ENCODE measurements at places on chromosomes 16 and 17. TPM values are rescaled to one million over a fixed set of nuclear protein-coding genes. Genes with fewer than 3 reads are reported as not detected.

The WNT9B gene
- total RNA-seq = not detected

The C1QTNF8 gene
- not detected for total RNA-seq

The AOC3 gene
- total RNA-seq = 15.5 TPM

DNA sequence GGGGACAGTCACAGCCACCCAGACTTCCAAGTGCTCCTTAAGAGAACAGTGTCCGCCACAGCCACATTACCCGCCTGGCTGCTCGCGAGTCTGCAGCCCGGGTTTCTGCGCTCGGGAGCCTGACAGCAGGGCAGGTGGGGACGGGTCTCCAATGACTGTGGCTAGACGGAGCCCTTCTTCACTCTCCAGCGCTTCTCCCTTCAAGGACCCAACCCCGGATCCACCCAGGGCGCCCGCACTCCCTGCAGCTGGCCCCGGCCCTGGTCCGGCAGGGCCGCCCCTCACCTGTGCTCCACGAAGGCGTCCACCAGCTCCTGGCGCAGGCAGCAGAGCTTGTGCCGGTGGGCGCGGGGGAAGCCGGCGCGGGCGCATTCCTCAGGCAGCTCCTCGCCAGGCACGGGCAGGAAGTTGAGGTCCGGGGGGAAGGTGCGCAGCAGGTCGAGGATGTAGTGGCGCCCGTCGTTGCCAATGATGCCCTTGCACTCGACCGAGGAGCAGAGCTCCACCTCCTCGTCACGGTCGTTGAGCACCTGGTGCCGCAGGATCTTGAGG lies 13.9 kb downstream of the CLUH start:
- DNase-seq = peak; percentile 90

DNA sequence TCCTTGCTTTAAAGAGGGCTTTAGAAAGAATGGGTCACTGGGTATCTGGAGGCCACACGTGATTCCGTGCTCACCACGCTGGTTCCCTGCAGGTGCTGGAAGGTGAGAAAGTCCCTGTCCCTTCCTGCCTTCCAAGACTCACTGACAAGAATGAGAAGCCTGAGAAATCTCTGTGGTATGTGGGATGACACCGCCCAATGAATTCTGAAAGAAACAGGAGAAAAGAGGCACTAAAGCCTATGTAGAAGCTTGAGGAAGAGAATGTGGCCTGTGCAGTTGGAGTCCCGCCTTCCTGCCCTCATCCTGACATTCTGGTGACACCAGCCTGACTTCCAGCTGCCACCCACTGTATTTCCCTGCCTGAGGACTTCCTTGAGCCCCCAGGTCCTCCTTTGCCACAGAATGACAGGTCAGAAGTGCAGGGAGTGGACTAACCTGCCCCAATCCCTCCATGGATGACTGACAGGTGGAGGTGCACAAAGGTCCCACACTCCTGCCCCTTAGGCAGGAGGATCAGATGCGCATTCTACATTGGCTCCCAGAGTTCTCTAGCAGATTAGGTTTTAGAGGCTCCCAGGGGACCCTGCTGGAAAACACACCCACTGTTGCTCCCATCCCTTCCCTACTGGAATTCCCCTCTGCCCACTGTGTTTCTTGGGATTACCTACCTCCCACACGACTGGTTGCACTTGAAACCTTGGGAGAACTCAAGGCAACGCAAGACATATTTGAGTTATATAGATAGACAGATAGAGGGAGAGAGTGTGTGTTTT lies 38.6 kb upstream of the TENT4B start:
- DNase-seq = no peak

DNA sequence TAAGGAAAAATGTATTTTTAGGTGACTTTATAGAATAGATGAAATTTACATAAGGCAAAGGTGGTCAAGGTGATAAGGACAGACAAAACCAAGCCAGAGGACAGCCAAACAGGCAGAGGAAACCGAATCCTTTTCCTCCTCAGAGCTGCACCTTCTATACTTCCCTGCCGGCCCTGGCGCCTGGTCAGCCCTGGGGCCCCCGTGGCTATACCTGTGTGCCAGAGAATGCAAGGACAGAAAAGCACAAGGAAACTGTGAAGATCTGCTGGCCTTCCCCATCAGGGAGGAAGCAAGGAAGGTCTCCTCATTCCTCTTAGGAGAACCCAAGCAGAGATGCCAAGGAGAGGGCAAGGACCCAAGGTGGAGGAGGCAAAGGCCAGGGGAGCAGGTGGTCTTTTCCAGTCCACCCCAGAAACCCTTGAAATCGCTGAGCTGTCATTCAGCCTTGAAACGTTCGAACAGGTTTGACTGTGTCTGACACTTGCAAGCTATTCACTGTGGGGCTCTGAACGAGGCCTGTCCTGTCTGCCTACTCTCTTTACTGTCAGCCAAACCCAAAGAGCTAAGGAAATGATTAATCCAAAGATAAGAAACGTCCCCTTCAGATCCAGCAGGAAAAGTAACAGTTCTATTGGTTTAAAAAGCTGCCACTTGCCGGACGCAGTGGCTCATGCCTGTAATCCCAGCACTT lies 114.4 kb downstream of the XYLT1 start:
- DNase-seq = no peak

DNA sequence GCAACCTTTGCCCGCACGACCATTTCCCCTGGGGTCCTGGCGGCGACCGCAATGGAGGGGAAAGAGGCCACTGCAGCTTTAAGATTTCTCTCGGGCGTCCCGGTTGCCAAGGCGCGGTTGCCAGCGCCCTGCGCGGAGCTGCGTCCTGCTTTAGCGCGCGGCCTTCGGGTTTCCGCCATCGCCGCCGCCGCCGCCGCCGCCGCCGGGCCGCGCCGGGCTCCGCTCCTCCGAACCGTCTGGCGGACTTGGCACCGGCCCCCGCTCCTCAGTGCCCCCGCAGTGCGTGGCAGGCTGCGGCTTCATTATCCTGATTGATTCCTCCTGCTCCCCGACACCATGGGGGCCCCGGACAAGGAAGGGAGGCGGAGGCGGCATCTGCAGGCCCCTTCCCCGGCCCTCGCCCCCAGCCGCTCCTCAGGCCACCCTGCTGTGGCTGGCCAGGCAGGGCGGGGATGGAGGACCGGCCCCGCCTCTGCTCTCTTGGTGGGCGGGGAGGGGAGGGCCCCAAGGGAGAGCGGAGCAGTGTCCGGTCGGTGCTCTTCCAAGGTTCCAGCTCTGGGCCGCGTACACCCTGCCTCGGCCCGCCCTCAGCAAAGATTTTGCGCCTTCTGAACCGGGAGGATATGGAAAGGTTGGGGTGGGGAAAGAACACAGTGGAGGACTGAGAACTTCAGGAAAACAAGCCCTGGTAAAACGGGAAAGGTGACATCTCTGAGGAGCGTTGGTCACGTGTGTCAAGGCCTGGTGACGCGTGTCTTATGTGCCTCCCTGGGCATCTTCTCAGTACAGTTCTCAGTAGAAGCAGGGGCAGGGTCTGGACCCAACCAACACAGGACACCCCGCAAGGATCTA lies 34.0 kb downstream of the NEUROD2 start:
- DNase-seq = no peak

DNA sequence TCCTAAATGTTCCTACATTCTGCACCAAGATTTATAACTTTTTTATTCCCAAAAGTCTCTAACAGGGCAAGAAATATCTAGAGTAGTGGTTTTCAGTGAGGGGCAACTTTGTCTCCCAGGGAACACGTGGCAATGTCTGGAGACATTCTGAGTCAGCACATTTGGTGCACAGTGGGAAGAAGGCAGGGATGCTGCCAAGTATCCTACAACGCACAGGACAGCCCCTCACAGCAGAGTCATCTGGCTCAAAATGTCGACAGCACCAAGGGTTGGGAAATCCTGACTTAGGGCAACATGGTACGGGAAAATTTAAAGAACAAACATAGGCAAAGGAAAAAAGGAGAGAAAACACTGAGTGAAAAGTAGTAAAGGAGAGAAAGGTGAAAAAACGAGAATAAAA lies 61.8 kb downstream of the SMG6 start:
- no peak for DNase-seq

All from chondrocyte (in vitro differentiated cells).